ENCODE measurements at places on chromosomes 1 and 21. TPM values are rescaled to one million over a fixed set of nuclear protein-coding genes. Genes with fewer than 3 reads are reported as not detected.

GRCh38 chr1:207404849-207405525, 49.1 kb upstream of the CR2 start:
- DNase-seq: no peak
- H3K27me3 ChIP-seq: no peaks in the 10 kb centered on the region
- no peaks in the 10 kb centered on the region for H3K4me1 ChIP-seq
- H3K36me3 ChIP-seq: no peaks in the 10 kb centered on the region
- no peak overlapping the region for H3K4me3 ChIP-seq
- H3K27ac ChIP-seq: no peak overlapping the region

DNA sequence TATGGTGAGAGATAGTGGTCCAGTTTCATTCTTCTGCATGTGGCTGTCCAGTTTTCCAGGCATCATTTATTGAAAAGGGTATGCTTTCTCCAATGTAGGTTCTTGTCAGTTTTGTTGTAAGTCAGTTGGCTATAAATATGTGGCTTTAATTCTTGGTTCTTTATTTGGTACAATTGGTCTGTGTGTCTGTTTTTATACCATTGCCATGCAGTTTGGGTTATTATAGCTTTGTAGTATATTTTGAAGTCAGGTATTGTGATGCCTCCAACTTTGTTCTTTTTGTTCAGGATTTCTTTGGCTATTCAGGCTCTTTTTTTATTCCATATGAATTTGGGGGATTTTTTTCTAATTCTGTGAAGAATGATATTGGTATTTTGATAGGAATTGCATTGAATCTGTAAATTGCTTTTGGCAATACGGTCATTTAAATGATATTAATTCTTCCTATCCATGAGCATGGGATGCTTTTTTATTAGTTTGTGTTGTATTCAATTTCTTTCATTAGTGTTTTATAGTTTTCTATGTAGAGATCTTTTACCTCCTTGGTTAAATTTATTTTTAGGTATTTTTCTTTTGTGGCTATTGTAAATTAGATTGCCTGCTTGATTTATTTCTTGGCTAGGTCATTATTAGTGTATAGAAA, 3.3 kb downstream of the DNAH14 start:
- no peaks in the 10 kb centered on the region for H3K4me1 ChIP-seq
- no peaks in the 10 kb centered on the region for H3K27me3 ChIP-seq
- H3K4me3 ChIP-seq: no peak overlapping the region

The PTPN14 gene
- 4.5 TPM for total RNA-seq

GRCh38 chr1:151408891-151409290, 9.5 kb downstream of the PSMB4 start:
- no peak for DNase-seq
- H3K4me3 ChIP-seq: no peak overlapping the region
- no peaks in the 10 kb centered on the region for H3K27me3 ChIP-seq

The HTR1D gene
- not detected for total RNA-seq

DNA sequence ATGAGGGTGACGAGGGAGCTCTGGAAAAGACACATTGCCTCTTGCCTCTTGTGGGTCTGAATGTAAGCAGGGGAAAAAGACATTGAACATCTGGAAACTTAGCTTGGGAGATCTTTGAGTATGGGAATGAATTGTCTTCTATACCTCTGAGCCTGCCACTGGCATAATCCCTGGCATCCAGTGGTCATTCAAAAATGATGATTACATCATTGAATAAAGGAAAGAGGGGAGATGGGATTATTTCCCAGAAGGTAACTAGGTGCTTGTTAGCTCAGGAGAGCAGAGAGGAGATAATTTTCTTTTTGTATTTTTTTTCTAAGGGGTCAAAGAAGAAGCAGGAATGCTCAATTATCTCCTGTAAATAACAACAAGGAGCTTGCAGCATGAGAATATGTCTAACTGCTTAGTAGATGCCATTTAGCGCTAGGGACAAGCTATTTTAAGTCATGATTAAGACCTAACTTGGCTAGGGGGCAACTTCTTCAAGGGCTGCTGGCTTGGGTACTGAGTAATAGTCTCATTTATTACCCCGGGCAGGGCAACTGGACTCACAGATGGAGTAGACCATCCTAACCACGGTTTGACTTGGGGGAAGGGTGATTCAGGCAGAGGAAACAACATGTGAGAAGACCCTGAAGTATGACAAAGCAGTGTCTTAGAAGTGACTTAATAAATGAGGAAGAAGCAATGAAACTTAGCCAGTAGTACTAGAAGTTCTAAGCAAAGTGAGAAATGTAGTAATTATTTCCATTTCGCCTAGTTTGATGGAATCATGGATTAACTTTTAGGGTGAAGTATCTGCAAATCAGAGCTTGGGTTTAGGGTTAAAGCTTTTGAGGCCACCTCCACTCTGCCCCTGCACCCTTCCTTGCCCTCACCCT, 11.0 kb upstream of the XCL2 start:
- no peaks in the 10 kb centered on the region for H3K4me1 ChIP-seq
- H3K36me3 ChIP-seq: no peaks in the 10 kb centered on the region
- H3K4me3 ChIP-seq: no peak overlapping the region
- no peak for DNase-seq
- H3K27ac ChIP-seq: no peak overlapping the region
- H3K27me3 ChIP-seq: no peaks in the 10 kb centered on the region

DNA sequence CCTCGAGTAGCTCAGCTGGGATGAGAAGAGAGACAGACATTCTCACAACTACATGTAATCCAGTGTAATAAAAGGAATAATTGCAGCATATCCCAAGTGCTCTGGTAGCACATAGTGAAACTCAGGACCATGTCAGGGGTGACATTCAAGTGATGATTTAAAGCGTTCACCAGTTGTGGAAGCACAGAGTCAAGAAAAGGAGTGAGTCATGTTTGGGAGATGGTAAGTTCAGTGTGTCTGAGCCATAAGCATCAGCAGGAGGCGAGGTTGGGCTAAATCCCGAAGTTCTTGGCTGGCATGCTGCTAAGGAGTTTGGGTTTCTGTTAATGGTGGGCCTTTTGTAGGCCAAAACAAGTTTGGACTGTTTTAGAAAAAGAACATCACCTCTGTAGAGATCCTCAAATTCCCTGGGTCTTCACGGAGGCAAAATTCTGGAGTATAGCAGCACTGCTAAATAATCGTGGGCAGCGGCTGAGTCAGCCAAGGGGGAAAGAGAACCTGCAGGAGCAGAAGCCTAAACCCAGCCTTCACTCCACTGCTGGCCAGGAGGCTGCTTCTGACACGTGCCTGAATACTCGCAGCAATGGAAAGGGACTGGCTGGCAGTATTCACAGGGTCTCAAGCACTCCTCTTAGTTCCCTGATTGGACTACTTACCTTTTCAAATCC, 7.2 kb upstream of the NHLH1 start:
- H3K27ac ChIP-seq: no peak overlapping the region
- no peak for DNase-seq
- H3K27me3 ChIP-seq: no peaks in the 10 kb centered on the region
- no peaks in the 10 kb centered on the region for H3K4me1 ChIP-seq
- no peaks in the 10 kb centered on the region for H3K36me3 ChIP-seq

DNA sequence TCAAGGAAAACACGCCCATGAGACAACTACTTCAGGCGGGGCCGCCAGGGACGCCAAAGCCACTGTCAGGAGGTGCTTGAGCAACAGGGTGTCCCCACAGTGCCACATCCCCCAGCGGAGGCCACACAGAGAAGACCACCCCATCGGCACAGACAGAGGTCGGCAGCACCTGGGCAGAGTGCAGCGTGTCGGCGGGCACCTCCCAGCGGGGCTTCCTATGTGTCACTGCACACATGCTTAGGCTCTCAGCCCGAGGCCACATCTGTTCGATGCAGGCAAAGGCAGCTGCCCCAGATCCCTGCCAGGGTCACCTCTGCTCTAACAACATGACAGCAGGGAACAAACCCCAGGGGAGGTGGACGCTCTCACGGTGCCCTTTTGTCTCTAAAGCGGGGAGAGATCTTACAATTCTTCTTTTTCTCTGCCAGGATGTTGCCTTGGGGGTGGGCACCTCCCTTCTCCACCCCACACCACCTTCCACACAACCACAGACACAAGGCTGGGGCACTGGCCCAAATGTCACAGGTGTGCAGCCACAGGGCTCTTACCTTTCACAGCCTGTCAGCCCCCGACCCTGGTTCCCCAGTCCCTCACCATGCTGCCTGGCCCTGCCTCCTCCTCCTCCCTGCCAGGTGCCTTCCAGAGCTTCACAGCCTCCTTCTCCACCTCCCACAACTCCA, 4.2 kb downstream of the KRTAP10-8 start:
- H3K27ac ChIP-seq: no peak overlapping the region
- H3K4me3 ChIP-seq: no peak overlapping the region
- H3K27me3 ChIP-seq: no peaks in the 10 kb centered on the region
- no peaks in the 10 kb centered on the region for H3K36me3 ChIP-seq

DNA sequence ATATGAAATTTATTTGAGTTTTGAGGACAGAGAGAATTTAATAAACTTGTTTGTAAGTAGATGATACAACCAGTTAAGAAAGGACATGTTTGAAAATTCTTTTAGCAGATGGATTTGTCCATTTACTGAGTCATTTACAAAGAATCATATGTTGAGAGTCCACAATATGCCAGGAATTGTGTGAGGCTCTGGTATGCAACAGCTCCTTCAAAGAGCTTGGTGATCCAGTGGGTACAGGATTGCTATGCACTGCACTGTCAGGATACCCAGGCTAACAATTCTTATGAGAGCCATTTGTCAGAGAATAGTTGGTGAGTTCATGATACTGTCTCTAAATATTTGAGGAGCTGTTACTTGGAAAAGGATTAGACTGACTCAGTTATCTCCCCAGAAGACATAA, 11.0 kb downstream of the DNM3 start:
- H3K4me1 ChIP-seq: no peaks in the 10 kb centered on the region
- DNase-seq: no peak
- no peak overlapping the region for H3K4me3 ChIP-seq
- no peaks in the 10 kb centered on the region for H3K36me3 ChIP-seq
- no peaks in the 10 kb centered on the region for H3K27me3 ChIP-seq

The C1orf87 gene
- total RNA-seq: not detected

DNA sequence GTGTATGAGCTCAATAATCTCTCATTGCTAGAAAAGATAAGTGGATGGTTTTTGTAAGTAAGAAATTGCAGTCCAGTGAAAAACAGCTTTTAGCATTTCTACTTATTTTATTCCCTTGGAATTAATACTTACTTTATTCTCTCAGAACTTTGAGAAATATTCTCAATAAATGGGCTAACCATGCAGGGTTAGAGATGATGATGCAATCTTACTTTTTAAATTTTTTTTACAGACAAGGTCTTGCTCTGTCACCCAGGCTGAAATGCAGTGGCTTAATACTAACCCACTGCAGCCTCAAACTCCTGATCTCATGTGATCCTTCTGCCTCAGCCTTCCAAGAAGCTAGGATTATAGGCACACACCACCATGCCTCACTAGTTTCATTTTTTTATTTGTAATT, 440.8 kb upstream of the ZP4 start:
- H3K27me3 ChIP-seq: no peaks in the 10 kb centered on the region
- no peak for DNase-seq
- H3K36me3 ChIP-seq: no peaks in the 10 kb centered on the region
- no peak overlapping the region for H3K4me3 ChIP-seq

GRCh38 chr1:26350701-26351589, 3.0 kb downstream of the CRYBG2 start:
- H3K27me3 ChIP-seq: no peaks in the 10 kb centered on the region
- DNase-seq: peak; percentile 63
- H3K4me3 ChIP-seq: no peak overlapping the region

The REN gene
- total RNA-seq: not detected

The RNU1-2 gene
- under 0.01 TPM for total RNA-seq

Measured in transverse colon (tissue), 4 donors.